Thymus (tissue), 14 donors: ENCODE measurements at places on chromosomes 3 and 15.

DNA sequence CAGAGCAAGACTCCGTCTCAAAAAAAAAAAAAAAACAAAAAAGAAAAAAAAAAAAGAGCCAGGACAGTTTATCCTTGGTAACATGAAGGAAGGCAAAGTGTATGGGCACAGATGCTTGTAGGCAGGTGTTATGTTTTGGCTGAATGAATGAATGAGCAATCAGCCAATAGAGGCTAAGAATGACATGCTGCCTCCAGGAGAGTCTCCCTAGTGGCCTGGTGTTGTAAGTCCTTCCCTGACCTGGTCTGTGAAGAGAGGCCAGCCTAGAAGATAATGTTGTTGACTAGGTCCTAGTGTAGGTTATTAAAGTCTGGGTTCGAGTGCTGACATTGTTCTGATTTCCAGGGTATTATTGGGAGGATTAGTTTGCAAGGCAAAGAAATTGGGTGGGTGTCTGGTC, 24.9 kb downstream of the GYG1 start:
- DNase-seq = no peak
- no peak overlapping the region for H3K4me3 ChIP-seq
- no peaks in the 10 kb centered on the region for H3K4me1 ChIP-seq
- H3K36me3 ChIP-seq = no peaks in the 10 kb centered on the region
- no peaks in the 10 kb centered on the region for H3K27me3 ChIP-seq

DNA sequence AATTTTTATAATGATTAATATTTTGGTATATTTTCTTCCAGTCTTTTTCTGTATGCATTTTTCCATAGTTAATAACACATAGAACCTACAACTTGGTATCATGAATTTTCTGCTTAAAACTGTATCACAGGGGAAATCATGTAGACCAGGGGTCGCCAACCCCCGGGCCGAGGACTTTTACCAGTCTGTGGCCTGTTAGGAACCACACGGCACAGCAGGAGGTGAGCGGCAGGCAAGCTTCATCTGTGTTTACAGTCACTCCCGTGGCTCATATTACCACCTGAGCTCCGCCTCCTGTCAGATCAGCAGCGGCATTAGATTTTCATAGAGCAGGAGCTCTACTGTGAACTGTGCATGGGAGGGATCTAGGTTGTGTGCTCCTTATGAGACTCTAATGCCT, 54.7 kb downstream of the RPL22L1 start:
- no peaks in the 10 kb centered on the region for H3K27me3 ChIP-seq
- no peak overlapping the region for H3K4me3 ChIP-seq
- no peak overlapping the region for H3K27ac ChIP-seq
- H3K36me3 ChIP-seq = no peaks in the 10 kb centered on the region

- H3K27me3 ChIP-seq = no peaks in the 10 kb centered on the region
- no peaks in the 10 kb centered on the region for H3K4me1 ChIP-seq
- no peak for DNase-seq
- no peak overlapping the region for H3K27ac ChIP-seq
These were observed 1.7 kb downstream of the HGD start for GRCh38 chr3:120680193-120680894.

- DNase-seq = no peak
- H3K27me3 ChIP-seq = no peaks in the 10 kb centered on the region
- H3K36me3 ChIP-seq = no peaks in the 10 kb centered on the region
- H3K4me1 ChIP-seq = no peaks in the 10 kb centered on the region
- H3K4me3 ChIP-seq = no peak overlapping the region
- H3K27ac ChIP-seq = no peak overlapping the region
These were observed 98.5 kb upstream of the TSC22D2 start for GRCh38 chr3:150309557-150309956.
